ENCODE measurements at places on chromosomes 6 and 20. TPM values are rescaled to one million over a fixed set of nuclear protein-coding genes. Genes with fewer than 3 reads are reported as not detected.

HLA-DRB1 gene
- polyA plus RNA-seq = 48.7 TPM

DNA sequence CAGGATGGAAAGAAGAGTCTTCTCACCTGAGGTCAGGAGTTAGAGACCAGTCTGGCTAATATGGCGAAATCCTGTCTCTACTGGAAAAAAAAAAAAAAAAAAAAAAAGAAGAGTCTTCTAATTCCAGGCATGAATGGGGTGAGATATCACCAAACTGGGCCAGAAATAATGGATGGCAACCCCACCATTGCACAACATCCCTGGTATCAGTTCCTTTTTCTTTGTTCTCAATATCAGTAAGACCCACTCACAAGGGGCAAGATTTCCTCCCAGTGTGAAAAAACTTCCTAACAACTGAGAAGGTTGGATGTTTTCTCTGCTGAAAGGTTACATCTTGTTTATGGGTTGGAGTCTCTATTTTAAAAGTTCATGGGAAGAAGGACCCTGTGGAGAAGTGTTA, 23.6 kb upstream of the NR2E1 start:
- no peak for DNase-seq

MUCL3 gene
- polyA plus RNA-seq = 0.13 TPM

- DNase-seq = peak; percentile 14
These were observed 626 bp upstream of the CDK5RAP1 start for GRCh38 chr20:33401921-33402369.

DNA sequence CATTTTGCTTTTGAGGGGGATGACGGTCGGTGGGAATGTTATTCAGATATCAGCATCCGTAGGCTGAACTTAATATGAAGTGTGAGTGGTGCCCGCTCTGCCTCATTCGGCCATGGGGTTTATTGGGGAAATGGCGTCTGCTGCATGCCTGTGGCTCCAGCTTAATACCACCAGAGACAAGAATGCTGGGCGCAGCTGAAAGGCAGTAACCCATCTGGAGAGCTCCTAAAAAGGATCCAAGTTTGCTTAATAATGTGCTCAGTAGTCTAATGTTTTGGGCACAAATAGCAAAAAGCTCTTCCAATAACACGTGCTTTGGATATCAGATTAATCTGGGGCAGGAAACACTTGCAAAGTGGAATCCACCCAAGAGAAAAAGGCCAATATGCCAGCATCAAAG, 273.0 kb upstream of the TAB2 start:
- no peak for DNase-seq

GRCh38 chr6:103570431-103570830, 1289.3 kb downstream of the HACE1 start:
- no peak for DNase-seq

- no peak for DNase-seq
These were observed 518 bp downstream of the PEX6 start for GRCh38 chr6:42978487-42978838.

DNA sequence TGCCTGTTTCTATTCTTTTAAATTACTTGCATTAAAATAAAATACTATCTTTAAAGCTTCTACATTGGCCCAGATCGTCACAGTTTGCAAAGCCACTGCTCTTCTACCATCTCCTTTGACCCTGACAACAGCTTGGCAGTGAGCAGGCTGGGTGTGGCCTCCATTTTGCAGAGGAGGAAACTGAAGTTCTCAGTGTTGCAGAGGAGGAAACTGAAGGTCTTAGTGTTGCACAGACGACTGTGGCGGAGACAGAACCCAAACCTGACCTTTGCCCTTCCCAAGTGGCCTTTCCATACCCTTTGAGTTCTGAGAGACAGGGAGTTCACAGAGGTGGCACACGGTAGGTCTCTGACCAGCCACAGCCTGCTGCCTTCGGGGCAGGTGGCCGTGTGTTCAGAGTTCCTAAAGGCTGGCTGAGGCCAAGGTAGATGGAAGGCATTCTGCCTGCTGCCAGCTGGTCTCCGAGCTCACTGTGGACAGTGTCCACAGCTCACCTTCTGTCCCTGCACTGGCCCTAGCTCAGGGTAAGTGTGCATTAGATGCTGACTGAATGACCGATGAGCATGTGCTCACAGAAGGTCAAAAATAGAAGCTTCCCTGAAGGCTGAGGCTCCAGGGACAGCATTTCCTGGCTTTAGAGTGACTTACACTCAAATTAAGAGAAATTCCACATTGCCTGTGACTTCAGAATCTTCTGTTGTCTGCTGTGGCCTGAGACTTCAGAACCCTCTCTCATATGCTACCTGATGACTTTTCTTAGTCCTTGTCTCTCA, 113.5 kb upstream of the SLC24A3 start:
- no peak for DNase-seq

RAET1L gene
- not detected for polyA plus RNA-seq

DNA sequence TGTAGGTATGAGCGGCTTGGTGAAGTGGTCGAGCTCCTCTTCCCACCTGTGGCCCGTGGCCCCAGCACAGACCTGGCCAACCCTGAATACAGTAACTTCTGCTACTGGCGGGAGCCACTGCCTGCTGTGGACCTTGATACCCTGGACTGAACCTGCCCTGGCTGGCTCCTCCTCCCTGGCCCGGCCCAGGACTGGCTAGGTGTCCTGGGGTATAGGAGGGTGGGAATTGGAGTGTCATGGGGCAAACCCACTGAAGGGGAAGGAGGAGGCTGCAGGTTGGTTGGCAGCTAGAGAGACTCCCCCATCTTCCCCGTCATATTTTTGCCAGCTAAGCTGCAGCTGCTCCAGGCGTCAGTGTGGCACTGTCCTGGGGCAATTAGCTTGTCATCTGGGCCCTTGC, 7.9 kb downstream of the EMILIN3 start:
- DNase-seq = no peak

CPXM1 gene
- 200 TPM for polyA plus RNA-seq

C20orf202 gene
- polyA plus RNA-seq = 0.41 TPM

DCDC2 gene
- polyA plus RNA-seq = 110 TPM

FGD2 gene
- polyA plus RNA-seq = 2.8 TPM

MRS2 gene
- polyA plus RNA-seq = 47.0 TPM

DNA sequence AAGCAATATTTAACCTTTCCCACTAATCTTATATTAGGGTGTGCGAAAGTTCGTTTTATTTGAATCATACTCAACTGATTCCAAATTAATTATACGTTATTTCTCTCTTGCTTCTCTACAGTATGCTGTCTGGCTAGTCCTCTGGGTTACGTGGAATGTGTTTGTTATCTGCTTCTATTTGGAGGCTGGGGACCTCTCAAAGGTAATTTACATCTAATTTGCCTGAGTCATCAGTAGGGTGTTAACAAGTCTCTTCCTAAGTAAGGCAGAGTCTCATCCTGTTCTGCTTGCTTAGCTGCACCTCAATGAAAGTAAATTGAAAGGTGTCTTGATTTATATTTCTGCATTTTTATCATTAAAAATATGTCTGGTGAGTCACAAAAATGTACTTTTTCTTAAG, 551.5 kb downstream of the NKAIN2 start:
- no peak for DNase-seq

GRCh38 chr6:100132005-100132404, 138.0 kb upstream of the MCHR2 start:
- DNase-seq = no peak

HEY2 gene
- polyA plus RNA-seq = 7.2 TPM

DNA sequence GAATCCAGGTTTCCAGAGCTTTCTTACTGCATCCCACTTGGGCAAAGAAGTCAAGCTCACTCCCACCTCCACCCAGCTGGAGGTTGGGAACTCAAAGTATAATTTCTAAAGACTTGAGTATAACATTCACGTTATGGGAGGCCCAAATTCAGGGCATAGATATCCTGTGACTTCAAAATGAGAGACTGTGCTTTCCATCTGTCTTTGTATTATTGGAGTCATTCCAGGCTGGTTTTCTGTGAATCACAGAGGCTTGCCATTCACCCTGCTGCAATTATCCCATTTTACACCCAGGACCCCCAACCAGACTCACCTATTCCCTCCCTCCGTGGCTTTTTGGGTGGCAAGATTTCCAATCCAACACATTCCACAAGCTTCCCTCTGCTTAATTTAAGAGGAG, 19.3 kb upstream of the SRC start:
- no peak for DNase-seq

SPTLC3 gene
- 25.3 TPM for polyA plus RNA-seq

- DNase-seq = no peak
These were observed 162.1 kb upstream of the RAB32 start for GRCh38 chr6:146381486-146381885.

GRCh38 chr6:160319246-160319645, 28.9 kb upstream of the SLC22A3 start:
- no peak for DNase-seq

CDC5L gene
- 37.4 TPM for polyA plus RNA-seq

DNA sequence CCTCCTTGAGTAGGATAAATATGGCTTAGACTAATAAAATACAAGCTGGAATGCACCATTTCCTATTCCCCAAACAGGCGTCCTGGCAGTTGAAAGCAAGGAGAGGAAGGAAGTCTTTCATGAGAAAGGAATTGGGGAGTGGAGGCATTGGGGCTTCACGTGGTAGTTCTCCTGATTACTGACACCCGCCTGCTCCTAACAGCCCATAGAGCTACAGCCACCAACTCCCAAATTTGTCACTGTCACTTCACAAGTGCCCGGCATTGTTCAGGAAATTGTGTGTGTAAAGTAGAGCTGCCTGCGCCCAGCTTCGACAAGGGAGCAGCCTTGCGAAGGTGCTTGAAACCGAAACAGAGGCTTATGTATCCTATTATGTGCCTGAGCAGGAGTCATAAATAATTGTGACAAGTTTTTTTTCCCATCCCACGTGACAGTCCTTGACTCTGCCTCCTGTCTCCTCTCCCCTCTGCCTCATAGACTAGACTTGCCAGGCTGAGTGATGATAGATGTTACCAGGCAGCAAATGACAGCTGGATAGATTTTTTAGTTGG, 301.7 kb upstream of the ZFP64 start:
- DNase-seq = peak; percentile 76

PAX1 gene
- not detected for polyA plus RNA-seq

All from renal pelvis (tissue), 12 donors.